ENCODE measurements at places on chromosomes 11 and 22.
A peak's percentile ranks its signal among the peaks of the same experiment; 100 is the strongest.

GRCh38 chr11:2777871-2778629, 78.3 kb upstream of the KCNQ1OT1 start:
- no peak for DNase-seq

DNA sequence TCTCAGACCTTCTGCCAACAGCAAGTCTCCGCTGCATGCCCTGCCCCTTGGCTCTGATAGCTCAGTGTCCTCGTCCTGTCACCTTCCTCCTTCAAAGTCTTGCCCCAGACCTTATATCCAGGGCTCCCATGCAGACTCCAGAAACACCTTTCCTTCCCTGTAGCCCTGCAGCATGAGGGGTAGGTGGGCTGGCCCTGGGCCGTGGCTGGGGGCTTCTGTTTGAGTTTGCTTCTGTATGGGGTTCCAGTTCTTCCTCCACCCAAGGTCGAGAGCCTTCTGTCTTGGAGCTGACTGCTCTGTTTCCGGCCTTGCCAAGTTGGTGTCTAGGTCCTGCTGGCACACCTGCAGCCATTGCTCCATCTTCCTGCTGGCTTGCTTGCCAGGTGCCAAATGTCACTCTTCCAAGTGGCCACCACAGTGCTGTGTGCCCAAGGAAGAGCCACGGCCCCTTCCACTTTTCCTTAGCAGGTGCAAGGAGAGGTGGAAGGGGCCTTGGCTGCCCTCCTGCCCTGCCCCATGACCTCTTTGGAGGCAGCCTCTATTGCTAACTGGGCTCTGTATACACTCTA, 74.8 kb upstream of the NECTIN1 start:
- no peak for DNase-seq

GRCh38 chr22:27452922-27453321, 348.6 kb downstream of the MN1 start:
- DNase-seq: no peak

DNA sequence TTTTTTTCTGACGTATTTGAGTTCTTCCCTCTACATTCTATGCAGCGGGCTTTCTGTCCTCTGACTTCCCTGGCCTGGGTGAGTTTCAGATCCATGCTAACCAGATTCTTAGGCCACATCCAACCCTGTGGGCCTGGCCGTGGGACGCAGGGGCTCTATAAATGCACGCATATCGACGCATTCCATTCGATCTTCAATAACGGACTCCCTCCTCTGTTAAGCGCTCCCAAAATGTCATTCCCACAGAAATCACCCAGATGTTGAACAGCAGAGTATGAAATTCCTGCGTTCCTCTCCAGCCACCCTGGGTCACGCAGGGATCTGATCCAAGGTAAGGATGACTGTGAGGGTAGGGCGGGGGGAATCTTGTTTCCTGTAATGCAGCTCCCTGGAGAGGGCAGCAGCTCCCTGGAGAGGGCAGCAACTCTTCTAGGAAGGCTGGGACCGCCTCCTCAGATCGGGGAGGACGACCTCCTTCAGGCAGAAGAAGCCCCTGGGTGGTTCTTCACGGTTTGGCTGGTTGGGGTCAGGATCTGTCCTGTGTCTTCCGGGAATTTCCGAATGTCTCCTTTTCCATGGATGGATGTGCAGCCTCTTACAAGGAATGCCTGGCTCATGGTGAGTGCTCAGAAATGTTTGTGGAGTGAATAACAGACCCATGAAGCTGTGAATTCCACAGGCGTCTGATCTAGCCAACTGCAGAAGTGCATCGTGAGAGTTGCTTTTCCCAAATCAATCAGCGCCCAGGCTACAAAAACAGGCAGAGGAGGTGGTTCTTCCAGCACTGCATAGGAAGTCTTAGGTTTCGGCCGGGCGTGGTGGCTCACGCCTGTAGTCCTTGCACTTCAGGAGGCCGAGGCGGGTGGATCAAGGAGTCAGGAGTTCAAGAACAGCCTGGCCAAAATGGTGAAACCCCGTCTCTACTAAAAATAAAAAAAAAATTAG, 12.2 kb downstream of the MRGPRD start:
- DNase-seq: no peak

GRCh38 chr11:1202776-1203504, 19.9 kb upstream of the MUC5B start:
- DNase-seq: peak; percentile 3

DNA sequence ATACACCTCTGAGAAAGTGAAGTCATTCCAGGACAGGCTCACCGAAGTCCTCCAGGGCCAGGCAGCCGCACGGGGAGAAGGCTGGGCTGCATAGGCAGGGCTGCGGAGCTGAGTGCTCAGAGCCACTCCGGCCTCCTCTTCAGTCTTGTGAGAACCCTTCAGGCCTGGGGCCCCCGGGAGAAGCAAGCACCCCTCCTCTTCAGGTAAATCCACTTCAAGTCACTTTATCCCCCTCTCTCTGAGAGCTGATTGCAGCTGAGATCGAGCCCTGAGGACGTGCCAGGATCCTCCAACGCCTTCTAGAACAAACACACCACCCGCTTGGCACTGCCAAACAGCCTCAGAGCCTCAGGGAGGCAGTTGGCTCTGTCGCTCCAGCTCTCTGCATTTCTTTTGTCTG, 1526.3 kb downstream of the BRD1 start:
- DNase-seq: no peak

DNA sequence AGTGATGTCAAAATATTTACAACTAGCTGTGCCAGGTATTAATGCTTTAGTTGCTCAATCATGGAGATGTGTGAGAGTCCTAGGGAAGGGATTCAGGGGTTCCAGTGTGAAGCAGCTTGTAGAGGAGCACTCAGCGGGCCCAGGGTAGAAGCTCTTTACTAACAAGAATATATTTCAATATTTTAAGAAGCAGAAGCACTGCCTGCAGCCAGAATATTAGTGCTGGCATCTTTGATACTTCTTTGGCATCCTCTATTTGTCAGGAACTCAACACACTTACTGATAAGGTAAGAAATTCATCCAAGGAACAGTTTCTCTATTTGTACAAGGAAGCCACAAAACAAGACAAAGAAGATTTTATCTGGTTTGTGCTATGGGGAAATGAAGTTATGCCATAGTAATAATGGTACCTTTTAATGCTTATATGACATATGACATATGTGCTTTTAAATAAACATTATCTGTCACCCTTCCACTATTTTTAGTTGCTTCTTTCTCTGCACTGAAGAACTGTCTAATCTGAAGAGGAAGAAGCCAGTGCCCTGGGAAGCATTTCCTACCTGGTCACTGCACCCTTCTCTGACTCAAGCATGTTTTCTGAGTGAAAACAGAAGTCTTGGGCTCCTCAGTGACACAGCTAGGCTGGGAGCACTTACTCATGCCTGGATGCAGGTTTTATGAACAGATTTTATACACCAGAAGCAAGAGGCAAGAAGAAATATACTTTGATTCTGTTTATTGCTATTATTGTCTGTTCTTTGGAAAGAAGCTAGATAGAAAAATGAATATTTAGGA, 388.1 kb upstream of the CCDC90B start:
- no peak for DNase-seq

All from C1 segment of cervical spinal cord (tissue), 14 donors.